Thoracic aorta (tissue), 2 donors: ENCODE measurements at places on chromosomes 7 and 10.

DNA sequence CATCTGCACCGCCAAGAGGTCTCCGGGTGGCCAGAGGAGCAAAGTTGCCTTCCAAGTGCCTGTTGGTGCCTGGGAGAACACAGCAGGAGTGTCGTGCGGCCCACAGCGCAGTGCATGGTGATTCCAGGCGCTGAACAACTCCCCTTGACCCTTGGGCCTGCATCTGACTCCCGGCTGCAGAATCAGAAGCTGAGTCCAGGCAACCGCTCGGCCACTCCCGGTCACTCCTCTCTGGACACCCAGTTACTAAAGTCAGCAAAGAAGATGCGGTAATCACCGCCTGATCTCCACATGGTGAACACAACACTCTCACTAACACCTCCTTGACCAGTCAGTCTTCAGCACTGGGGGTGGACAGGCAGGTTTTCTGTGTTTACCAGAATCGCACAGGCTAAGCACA, 35.5 kb downstream of the SCD start:
- no peak for DNase-seq

- no peak for DNase-seq
Measured at GRCh38 chr7:27199849-27200760, at the start of gene HOXA13. TSS of gene HOXA13 (minus strand) at chr7:27200091. CDS start at chr7:27200077, 14 bp downstream.

DNA sequence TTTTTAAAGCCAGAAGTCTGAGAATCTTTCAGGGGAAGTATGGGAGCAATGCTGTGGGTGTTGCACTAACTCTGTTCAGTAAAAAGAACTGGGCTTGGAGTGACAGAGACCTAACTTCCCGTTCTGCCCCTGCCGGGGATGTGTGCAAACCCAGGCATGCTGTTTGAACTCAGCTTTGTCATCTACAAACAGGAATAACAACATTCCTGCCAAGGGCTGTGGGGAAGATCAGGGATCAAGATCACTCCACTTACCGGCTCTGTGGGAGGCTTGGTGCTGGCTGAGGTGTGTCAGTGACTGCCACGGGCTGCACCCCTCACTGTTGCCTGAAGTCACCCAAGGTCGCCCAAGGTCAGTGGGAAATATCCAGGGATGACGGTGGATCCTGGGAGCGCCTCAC, 23.1 kb upstream of the DRGX start:
- DNase-seq: no peak

DNA sequence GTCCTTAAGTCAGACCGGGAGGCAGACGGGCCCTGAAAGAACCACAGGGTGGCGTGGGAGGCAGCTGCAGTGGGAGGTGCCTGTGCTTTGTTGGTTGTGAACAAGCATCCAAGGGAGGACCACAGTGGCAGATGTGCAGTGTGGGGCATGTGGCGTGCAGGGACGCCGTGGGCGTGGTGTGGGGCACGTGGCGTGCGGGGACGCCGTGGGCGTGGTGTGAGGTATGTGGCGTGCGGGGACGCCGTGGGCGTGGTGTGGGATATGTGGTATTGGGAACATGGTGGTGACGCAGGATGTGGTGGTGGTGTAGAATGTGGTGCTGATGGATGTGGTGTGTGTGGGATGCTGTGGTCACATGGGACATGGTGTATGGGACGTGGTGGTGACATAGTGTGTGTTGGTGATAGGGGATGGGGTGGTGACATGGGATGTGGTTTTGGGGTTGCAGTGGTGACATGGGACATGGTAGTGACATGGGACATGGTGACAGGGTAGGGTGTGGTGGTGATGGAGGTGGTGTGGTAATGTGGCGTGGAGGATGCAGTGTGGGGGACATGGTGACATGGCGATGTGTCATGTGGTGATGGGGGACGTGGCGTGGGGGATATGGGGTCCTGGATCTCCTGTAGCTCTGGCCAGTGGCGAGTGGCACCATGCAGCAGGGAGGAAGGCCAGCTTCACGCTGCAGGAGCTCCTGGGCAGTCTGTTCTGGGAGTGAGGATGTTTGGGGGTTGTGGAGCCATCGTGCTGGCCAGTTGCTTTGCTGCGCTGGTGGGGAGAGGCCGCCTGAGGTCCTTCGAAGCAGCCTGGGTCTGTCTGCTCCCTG, 78.8 kb downstream of the INPP5A start:
- no peak for DNase-seq

DNA sequence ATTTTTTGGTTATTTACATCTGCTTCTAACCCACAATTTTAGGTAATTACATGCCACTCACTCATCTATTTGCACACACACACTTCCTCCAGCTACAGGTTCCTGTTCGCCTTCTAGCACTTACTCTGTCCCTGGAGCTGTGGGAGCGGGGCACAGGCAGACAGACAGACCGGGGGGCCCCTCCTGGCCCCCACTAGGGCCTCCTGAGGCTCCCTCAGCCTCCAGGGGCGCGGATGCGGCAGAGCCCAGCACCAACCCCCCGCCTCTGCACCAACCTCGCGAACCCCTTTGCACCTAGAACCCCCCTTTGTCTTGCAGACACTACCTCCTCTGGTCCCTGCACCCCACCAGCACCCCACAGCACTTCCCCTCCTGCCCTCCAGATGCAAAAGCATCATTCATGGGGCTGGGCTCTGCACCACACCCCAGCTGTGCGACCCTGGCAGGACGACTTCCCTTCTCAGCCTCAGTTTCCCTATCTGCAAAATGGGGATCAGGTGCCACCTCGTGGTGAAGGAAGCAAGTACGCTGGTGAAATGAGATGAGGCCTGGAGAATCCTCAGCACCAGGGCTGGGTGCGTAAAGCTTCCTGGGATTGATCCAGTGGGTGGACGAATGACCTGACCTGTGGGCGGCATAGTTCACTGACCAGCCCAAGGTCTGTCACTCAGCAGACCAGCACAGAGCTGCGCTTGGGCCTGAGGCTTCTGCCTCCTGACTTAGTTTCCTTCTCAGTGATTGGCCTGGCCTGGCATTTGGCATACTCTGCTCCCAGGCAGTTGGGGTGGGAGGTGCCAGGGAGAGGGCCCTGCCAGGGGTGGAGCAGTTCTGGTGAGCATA, 37.9 kb downstream of the ELFN1 start:
- DNase-seq: no peak

- DNase-seq: no peak
Measured at GRCh38 chr7:27593226-27593625, 69.5 kb downstream of the HIBADH start.

DNA sequence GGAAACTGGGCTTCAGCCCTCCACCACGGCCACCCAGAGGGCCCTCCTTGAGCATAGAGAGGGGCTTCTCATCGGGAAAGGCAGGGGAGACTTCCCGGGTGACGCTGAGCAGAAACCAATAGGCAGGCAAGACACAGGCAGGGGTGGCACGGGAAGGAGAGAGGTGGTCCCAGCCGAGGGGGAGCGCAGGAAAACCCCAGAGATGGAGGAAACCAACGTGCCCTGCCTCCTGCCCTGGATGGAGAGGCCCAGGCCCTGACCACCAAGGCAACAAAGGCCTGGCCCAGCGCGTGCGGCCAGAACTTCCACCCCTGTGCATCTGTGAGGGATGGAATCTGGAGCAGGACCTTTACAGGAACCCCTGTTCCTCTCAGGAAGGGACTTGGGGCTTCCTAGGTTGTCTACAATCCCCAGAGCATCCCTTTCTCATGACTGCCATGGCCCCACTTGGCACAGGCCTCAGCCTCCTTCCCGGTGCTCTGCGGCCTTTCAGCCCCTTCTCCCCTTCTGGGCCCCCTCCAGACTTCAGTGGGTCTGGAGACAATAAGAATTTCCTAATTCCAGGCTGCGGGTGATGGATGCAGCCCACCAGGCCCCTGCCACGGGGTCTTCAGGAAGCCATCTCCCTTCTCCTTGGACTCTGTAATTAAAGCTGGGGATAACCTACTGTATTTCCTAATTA, 137.0 kb upstream of the RET start:
- DNase-seq: no peak

DNA sequence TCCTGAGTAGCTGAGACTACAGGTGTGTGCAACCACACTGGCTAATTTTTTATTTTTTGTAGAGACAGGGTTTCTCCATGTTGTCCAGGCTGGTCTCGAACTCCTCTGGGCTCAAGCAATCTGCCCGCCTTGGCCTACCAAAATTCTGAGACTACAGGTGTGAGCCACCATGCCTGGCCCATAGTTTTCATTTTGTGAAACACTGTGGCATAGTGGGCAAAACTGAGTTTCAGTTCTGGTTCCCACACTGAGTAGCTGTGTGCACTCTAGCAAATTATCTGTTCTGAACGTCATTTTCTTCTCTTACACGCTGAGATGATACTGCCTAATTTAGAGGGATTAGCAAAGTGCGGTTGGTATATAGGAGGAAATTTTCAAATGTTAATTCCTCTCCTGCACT, 13.5 kb downstream of the ATP5MK start:
- no peak for DNase-seq

GRCh38 chr7:27194686-27195379, 5.1 kb downstream of the HOXA13 start:
- DNase-seq: no peak

GRCh38 chr7:55190511-55191160, 171.8 kb downstream of the EGFR start:
- no peak for DNase-seq

DNA sequence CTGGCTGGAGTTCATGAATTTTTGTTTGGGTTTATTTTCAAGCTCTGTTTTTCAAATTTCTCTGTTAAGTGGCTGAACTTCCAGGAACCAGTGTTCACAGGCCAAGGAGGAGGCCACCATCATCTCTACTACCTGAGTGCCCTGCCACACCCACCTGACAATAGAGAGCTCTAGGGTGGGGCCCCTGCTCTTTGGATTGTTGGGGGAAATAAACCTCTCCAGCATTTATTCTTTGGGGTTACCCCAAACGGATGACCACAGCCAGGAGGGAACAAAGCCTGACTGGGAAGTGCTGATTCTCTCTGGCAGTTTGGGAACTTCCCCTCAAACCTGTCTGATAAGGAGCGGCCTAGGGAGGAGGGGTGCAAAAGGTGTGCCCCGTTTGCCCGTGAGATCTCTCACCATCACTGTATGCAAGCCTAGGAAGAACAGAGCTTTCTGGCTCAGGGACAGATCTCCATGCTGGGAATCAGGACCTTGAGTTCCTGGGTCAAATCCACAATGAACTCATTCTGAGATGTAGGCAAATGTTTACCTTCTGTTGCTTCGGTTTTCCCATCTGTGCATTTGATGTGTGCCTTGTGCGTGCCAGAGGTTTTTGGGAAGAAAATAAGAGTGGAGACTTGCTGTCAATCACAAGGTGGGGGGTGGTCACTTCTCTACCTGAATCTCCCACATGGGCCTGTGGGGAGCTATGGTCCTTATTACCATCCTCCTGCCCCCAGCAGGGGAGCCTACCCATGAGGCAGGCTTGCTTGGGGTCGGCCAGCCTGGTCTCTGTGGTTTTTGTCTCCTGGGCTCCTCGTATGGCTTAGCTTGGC, 27.7 kb upstream of the PDCD4 start:
- no peak for DNase-seq

GRCh38 chr7:16652240-16652583, 6.2 kb downstream of the BZW2 start:
- no peak for DNase-seq

GRCh38 chr7:100830396-100830795, 3.1 kb upstream of the EPHB4 start:
- DNase-seq: no peak

DNA sequence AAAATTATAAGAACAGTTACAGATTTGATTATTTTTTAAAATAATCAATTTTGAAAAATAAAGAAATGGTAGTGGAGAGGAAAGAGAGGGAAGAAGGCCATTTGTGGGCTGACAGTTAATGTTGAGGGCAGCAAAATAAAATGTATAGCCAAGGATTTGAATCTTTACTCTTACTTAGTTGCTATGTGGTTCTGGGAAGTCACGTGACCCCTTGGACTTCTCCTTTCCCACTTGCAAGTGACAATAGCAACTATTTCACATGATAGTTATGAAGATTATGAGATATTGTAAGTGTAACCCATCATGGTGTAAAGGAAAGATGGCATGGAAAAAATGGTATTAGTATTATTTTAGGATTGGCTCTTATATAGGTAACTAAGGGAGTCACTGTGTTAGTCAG, 567.3 kb upstream of the GHITM start:
- no peak for DNase-seq

DNA sequence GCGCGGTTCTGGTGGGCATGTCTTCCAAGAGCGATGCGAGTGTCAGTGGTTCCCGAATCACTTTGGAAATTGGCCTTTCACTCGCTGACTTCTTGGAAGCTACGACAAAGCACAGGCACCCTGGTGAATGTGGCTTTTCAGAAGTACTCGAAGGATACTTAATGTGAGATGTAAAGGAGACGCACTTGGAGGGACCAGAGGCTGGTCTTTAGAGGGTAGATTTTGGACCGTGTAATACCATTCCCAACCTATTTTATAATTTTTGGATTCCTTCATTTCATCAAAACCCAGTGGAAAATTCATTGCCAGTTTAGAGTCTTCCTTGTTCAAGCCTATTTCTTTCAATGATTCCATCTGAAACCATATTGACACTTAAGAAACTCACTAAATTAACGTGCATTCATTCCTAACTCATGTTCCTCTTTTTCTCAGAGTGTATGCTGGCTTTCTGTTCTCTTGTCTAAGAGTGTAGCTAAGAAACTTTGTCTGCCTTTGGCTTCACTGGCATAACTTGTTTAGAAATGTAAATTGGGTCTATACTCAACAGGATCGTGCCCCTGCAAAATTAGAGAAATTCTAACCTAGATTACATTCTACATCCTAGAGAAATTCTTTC, 645 bp upstream of the COPG2 start:
- DNase-seq: no peak

- DNase-seq: no peak
Measured at GRCh38 chr10:61891906-61892585, 9.5 kb upstream of the ARID5B start.

- no peak for DNase-seq
Measured at GRCh38 chr10:80108576-80109239, 23.8 kb upstream of the PLAC9 start.

DNA sequence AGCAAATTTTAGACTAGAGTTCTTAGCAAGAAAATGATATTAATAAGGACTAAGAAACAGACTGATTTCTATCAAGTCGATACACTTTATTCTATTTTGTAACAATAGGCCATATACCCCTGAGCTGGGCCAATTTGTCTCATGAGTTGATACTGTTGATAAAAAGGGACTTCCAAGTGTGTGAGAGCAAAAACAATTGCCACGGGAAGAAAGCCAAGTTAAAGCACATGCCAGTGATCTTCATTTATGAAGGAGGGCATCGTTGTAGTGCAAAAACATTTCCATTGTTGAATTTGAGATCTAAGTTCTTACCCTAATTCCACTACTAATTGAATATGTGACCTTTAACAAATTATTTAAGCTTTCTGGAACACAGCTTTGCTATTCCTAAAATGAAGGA, 119.9 kb downstream of the CNOT4 start:
- DNase-seq: no peak

GRCh38 chr10:60314069-60314940, 75.4 kb downstream of the ANK3 start:
- DNase-seq: no peak
